NCI-H2029 treated with DMSO at 0.1 percent for 48 hours (cell line): ENCODE measurements at places on chromosomes 3 and 15.

- DNase-seq = no peak
Observed at GRCh38 chr3:77370413-77370812, 330.5 kb downstream of the ROBO2 start.

DNA sequence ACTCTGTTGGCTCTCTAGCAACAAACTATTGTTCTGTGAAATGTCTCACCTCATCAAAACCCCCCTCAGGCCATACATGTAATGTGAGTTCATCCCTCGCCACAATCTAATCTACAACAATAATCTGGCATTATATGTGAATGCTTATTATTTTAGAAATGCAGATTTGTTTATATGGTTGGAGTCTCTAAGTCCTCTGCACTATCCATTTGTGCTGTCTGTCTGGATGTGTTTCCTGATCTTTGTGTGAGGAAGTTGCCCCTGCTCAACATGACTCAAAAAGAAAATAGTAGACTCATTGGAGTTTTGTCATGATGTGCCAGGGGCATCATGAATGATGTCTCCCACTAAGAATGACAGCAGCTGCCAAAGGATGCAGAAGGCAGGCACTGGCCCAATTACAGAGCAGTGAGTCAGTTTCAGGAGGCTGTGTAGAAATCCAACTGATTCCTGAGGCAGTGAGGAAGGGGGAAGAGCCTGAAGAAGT is 161.6 kb upstream of the PDZRN3 start:
- DNase-seq = no peak

DNA sequence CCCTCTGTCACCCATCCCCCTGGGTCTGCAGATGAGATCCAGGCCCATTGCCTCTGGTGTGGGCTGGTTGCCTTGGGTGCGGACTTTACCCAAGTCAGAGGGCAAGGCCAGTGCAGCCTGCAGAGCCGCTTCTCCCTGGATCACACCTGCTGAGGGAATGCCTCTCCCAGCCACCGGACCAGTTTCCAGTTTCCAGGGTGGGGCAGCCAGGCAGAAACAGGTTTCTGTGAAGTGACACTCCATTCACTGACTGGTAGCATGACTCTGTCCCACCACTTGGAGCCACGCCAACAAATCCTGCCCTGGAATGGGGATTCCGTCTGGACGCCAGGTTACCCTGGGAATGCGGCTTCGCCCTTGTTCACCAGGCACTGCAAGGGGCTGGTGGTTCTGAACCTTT is 30.0 kb downstream of the PAQR5 start:
- DNase-seq = no peak

DNA sequence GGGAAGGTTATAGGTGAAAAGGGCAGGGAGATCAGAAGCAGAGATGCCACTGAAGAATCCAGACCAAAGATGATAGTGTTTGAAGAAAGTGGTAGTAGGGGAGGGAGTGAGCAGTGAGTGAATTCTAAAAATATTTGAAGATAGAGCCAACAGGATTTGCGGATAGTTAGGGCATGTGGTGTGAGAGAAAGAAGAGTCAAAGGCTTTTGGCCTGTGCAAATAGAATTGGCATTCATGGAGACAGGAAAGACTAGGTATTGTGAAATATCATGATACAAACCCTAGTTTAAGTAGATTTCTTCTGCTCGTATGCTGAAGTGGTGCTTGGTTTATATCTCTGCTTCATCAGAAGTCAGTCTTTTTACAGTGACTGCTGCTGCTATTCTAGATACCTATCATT is 224.2 kb upstream of the CFAP20DC start:
- no peak for DNase-seq

GRCh38 chr3:183033746-183034145 is 53.4 kb upstream of the DCUN1D1 start:
- DNase-seq = no peak
